Spleen (tissue), 13 donors: ENCODE measurements at places on chromosomes 1 and 21.

DNA sequence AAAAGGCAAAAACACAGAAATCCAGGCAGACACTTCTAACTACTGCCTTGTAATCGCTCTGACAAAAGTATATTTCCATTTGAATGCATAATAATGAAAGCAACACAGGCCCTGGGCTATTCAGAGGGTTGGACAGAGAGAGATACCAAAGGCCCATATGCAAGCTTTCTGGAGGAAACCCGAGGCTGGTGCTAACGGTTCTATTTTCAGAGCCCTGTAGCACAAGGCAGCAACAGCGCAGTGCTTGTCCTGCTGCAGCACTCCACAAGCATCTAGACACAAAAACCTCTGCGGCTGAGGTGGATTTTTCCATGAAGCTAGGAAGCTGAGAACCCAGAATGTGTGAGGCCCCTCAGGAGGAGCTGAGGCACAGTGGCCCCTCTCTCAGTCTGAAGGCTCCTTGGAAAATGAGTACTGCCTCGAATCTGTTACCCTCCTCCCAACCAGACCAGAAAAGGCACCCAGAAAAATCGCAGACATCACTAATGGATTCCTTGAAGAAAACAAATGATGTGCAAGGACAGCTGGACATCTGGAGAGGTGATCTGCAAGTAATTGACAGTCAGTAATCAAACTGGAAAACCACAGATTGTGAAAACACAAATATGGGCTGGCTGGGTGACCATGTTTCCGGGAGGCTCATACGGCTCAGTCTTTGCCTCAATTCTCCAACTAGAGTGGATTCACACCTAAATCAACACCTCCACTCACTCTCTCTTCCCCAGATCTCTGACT, 54.0 kb downstream of the COLGALT2 start:
- no peak overlapping the region for H3K27ac ChIP-seq
- no peaks in the 10 kb centered on the region for H3K27me3 ChIP-seq
- no peaks in the 10 kb centered on the region for H3K36me3 ChIP-seq
- no peak overlapping the region for H3K4me3 ChIP-seq

DNA sequence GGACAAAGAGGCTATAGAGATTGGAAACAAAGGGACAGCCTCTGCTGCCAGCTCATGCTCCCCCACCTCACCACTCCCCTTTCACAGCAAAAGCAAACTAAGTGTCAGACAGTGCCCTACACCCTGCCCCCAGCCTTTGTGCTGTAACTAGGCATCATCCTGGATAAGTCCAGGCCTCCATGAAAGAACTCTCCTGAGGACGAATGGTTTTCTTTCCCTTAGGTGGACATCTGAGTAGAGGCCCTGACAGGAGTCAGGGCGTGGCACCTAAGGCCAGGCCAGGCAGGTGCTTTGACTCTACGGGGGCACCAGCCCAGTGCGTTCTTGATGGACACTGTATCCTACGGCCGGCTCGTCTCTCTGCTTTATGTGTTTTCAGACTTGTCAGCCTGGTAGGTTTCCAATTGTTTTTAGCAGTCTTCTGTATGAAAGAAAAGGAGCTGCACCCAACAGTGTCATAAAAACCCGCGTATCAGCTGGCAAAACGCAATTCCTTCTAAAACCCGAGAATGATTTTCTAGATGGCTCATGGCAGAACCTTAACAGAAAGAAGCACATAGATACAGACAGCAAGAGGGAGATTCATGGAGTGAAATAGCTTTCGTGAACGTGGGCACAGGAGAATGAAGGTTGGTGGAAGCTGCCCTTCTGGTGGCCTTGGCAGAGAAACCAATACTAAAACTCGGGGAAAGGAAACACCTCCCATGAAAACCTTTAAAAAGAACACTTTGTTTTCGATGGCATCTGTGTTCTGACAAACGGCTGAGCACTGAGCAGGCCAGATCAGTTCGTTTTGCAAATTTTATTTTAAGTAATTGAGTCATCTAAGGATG, 51.7 kb upstream of the AJAP1 start:
- H3K4me3 ChIP-seq: no peak overlapping the region
- DNase-seq: peak; percentile 41
- no peaks in the 10 kb centered on the region for H3K27me3 ChIP-seq
- no peaks in the 10 kb centered on the region for H3K36me3 ChIP-seq
- no peak overlapping the region for H3K27ac ChIP-seq

DNA sequence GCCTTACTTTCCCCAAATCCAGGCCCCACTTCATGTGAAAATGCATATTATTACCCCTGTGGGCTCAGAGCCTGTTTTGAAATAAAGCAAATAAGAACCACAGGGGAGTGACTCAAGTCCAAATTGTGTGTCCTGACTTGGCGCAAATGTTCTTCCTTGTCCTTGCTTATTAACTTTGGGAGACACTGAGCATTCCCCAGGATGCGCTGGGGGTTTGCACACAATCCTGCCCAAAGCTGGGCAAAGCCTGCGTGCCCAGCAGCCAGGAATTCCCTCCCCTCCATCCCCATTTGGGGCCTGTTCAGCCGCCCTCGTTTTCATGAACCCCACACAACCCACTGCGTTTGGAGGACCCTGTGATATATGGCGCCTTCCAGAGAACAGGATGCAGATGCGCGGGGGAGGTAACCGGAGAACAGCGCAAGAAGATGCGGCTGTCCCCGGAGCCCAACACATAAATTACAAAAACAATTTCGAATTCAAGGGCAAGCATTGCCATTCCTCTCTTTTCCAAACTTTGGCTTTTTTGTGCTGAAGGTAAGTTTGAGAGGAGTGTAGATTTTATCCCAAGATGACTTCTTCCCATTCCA, 42.4 kb upstream of the CLDN14 start:
- no peak overlapping the region for H3K27ac ChIP-seq
- H3K4me1 ChIP-seq: no peaks in the 10 kb centered on the region
- DNase-seq: no peak
- no peak overlapping the region for H3K4me3 ChIP-seq
- H3K27me3 ChIP-seq: no peaks in the 10 kb centered on the region

- peaks cover 60% of the 10 kb centered on the region for H3K4me1 ChIP-seq
- H3K36me3 ChIP-seq: no peaks in the 10 kb centered on the region
- no peak overlapping the region for H3K27ac ChIP-seq
- DNase-seq: no peak
- peaks cover 39% of the 10 kb centered on the region for H3K27me3 ChIP-seq
Measured at GRCh38 chr1:156658496-156658895, 16.6 kb downstream of the BCAN start.

DNA sequence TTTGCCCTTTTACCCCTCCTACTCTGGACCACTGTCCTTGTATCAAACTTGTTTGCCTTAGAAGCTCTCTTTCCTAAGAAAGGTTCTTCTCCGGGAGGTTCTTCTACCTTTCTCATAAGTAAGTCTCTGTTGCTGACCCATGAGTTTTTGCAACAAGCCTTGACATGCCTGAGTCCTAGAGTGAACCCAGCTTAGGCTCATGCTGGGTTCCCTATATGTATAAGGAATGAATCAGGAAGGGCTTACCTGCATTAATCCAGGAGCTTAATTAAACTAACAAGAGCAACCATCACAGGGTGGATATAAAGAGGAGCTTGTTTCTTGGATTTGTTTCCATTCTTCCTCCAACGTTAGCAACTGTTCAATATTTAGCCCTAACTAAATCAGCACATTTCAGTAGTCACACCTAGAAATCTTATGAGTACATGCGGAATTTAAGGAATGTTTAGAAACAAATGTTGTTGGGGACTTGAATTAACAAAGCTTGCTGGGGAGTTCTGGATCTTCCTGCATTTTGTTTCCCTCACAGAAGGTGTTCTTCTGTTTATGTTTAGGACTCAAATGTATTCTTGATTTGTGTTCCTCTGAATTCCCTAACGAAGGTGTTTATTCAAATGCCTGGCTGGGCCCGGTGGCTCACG, 64.3 kb upstream of the RAB3GAP2 start:
- H3K27me3 ChIP-seq: no peaks in the 10 kb centered on the region
- no peak overlapping the region for H3K27ac ChIP-seq
- no peaks in the 10 kb centered on the region for H3K36me3 ChIP-seq
- DNase-seq: no peak
- no peak overlapping the region for H3K4me3 ChIP-seq
- H3K4me1 ChIP-seq: no peaks in the 10 kb centered on the region

GRCh38 chr1:12135612-12136011, 31.2 kb upstream of the TNFRSF1B start:
- peak; percentile 75 for DNase-seq
- H3K27ac ChIP-seq: no peak overlapping the region

- H3K4me1 ChIP-seq: peaks cover 57% of the 10 kb centered on the region
- peaks cover 66% of the 10 kb centered on the region for H3K36me3 ChIP-seq
- no peaks in the 10 kb centered on the region for H3K27me3 ChIP-seq
- DNase-seq: peak; percentile 40
Measured at GRCh38 chr1:204456826-204457442, 37.7 kb downstream of the PIK3C2B start.

- no peak for DNase-seq
- no peaks in the 10 kb centered on the region for H3K27me3 ChIP-seq
- peaks cover 25% of the 10 kb centered on the region for H3K4me1 ChIP-seq
- H3K36me3 ChIP-seq: no peaks in the 10 kb centered on the region
- H3K27ac ChIP-seq: peak overlapping the region; percentile 94
- H3K4me3 ChIP-seq: peak overlapping the region; percentile 8
Measured at GRCh38 chr1:150613061-150613920, 16.1 kb downstream of the ENSA start.

DNA sequence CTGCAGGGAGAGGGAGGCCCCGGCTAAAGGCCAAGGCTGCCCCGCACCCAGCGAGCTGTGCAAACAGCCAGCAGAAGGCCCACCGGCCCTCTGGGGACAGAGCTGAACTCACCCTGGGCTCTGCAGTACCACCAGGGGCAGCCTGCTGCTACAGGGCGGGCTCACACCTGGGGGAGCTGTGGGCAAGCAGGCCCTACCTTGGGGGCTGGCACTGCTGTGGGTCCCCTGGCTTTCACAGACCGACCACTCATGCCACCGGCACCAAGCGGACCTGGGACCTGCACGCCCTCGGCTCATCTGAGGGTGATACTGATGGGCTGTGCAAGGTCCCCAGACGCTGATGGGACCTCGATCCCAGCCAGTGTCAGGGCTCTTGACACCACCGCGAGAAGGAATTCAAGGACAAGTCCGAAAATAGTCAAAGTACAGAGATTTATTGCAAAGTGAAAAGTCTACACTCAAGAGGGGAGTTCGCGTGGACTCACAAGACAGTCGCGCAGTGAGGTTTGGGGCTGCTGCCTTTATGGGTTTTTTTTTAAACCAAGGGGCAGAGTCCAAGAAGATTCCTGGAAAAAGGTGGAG, 61.0 kb upstream of the ADARB1 start:
- H3K4me1 ChIP-seq: peaks cover 17% of the 10 kb centered on the region
- peaks cover 68% of the 10 kb centered on the region for H3K27me3 ChIP-seq
- H3K36me3 ChIP-seq: no peaks in the 10 kb centered on the region

DNA sequence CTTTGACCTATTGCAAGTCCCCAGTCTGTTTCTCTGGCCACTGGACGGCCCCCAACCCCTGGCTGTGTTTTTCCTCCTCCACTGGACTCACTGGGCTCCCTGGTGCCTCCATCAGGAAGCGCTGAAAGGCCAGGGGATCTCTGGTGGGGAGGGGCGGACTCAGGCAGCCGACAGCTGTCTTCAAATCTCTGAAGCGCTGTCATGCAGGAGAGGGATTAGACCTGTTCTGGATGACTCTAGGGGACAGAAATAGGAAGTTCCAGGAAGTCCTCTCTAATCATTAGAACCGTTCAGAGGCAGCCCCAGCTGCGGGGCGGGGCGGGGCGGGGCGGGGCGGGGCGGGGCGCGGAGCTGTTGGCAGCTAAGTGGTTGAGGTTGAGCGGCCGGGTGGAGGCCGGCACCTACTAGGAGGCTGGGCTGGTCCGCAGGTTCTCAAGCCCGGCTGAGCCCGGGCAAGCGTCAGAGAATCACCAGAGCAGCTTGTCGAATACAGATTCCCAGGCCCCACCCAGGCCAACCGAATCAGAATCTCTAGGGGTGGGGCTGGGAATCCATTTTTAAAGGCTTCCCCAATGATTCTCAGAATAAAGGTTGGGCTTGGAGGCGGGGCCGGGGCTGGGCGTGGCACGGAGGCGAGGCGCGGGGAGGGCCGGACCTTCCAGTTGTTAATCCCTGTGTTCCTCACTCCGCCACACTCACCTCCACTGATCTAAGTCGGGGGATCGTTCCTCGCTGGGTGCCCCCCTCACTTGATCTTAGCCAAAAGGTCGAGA, 11.4 kb upstream of the PHLDA3 start:
- H3K36me3 ChIP-seq: peaks cover 21% of the 10 kb centered on the region
- H3K27ac ChIP-seq: no peak overlapping the region
- peak overlapping the region; percentile 41 for H3K4me3 ChIP-seq
- DNase-seq: peak; percentile 92

DNA sequence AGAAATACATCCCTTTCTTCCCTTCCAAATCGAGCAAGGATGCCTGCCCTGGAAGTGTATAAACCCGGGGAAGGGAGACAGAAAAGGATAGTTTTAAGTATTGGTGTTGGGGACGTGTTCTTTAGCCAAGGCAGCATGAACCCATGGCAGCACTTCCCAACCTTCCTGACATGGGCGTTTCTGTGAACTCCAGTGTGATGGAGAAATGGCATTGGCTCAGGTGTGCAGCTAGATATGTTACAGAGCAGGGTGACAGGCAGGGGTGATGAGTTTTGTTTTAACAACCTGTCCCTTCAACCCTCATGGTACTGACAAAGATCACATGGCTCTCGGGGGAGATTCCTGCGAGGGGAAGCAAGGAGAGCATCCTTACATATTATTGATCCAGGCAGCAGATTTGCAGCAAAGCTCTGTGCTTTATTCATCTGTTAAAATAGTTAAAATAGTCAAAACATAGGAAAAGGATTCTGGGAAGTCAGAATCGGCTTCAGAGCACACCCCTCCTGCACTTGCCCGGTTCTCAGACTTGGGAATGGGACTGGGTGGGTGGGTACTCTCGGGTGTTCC, 4.0 kb downstream of the MX1 start:
- H3K4me3 ChIP-seq: no peak overlapping the region
- H3K36me3 ChIP-seq: peaks cover 67% of the 10 kb centered on the region
- peaks cover 72% of the 10 kb centered on the region for H3K4me1 ChIP-seq
- DNase-seq: no peak
- no peak overlapping the region for H3K27ac ChIP-seq

DNA sequence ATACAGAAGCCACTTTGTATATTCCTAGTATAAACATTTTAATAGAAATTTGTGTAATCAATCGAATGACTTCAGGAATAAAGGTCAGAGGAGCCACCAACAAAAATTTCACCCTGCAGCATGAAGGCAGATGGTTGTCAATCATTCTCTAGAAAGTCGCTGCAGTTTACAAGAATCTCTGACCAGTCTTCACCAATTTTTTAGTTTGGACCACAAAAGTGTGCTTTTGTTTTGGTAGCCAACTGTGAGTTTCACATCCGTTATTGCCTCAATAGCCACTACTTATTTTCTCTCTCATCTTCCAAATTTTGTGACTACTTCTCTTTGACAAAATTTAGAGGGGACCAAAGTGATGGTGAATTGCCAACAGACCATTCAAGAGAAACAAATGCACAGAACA, 1155.6 kb downstream of the AMY1C start:
- no peaks in the 10 kb centered on the region for H3K36me3 ChIP-seq
- no peak overlapping the region for H3K4me3 ChIP-seq
- H3K4me1 ChIP-seq: no peaks in the 10 kb centered on the region

- peaks cover 7% of the 10 kb centered on the region for H3K4me1 ChIP-seq
- no peaks in the 10 kb centered on the region for H3K27me3 ChIP-seq
- H3K36me3 ChIP-seq: no peaks in the 10 kb centered on the region
- no peak overlapping the region for H3K4me3 ChIP-seq
- H3K27ac ChIP-seq: peak overlapping the region; percentile 40
Measured at GRCh38 chr1:167795810-167796740, 74.3 kb downstream of the MPZL1 start.

GRCh38 chr1:115729756-115730155, 38.8 kb downstream of the CASQ2 start:
- H3K27ac ChIP-seq: no peak overlapping the region
- H3K4me3 ChIP-seq: no peak overlapping the region
- DNase-seq: no peak
- H3K36me3 ChIP-seq: no peaks in the 10 kb centered on the region
- H3K4me1 ChIP-seq: peaks cover 26% of the 10 kb centered on the region
- no peaks in the 10 kb centered on the region for H3K27me3 ChIP-seq
